ENCODE measurements at places on chromosomes 2 and 18.

DNA sequence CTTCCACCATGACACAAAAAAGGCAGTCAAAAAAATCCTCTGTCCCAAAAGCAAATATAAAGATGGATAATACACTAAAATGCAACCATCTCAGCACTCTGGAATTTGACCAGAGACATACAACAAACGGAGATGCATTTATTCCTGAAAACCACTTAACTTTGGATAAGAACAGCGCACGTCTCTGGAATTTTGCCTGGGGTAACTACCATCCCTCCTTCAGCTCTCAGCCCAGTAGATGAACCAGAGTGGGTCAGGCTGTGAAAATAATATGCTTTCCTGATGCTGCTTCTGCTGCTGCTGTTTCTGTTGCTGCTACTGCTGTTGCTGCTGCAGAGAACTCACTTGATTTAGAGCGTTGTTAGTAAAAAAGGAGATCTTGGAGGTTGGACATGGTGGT is 133.8 kb upstream of the ACVR2A start:
- DNase-seq: no peak

GRCh38 chr2:62140426-62141141 is 55.3 kb upstream of the B3GNT2 start:
- no peak for DNase-seq

GRCh38 chr2:17303521-17303920 is 214.7 kb downstream of the RAD51AP2 start:
- DNase-seq: no peak

- no peak for DNase-seq
Observed at GRCh38 chr2:166573391-166573790, 79.3 kb upstream of the SCN7A start.

GRCh38 chr18:54991981-54992380 is 32.7 kb upstream of the CCDC68 start:
- DNase-seq: no peak

- DNase-seq: no peak
Observed at GRCh38 chr2:125479143-125479636, 1176.8 kb upstream of the GYPC start.

- DNase-seq: no peak
Observed at GRCh38 chr2:177611310-177611886, 218.8 kb downstream of the AGPS start.

- no peak for DNase-seq
Observed at GRCh38 chr2:215447056-215447455, 11.2 kb upstream of the FN1 start.

DNA sequence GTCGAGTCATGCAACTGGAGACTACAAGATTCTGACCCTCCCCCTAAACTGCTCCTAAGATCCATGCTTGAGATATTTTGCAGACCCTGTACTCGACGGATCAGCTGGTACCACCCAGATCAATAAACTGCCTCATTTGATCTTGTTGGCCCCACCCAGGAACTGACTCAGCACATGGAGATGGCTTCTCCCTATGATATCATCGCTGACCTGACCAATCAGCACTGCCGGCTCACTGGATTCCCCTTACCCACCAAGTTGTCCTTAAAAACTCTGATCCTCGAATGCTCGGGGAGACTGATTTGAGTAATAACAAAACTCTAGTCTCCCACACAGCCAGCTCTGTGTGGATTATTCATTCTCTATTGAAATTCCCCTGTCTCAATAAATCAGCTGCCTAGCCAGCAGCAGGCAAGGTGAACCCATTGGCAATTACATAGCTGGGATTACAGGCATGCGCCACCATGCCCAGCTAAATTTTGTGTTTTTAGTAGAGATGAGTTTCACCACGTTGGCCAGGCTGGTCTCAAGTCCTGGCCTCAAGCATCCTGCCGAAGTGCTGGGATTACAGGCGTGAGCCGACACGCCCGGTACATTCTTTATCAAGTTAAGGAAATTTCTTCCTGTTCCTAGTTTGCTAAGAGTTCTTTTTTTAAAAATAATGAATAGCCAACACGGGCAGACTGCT is 43.6 kb downstream of the VPS54 start:
- no peak for DNase-seq

DNA sequence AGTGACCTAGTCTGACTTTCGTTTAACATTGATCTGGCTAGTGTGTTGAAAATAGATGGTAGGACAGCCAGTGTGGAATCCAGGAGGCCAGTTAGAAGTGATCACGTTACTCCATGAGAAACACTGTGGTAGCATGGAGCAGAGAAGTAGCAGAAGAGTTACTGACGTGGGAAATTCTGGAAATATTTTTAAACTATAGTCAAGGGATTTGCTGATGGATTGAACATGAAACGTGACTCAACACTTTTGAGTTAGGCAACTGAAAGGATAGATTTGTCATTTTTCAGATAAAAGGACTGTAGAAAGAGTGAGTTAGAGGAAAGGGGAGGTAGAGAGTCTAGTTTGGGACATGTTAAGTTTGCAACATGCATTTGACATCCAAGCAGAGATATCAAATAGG is 130.4 kb downstream of the IRS1 start:
- DNase-seq: no peak

GRCh38 chr18:7684966-7685365 is 117.8 kb downstream of the PTPRM start:
- no peak for DNase-seq

DNA sequence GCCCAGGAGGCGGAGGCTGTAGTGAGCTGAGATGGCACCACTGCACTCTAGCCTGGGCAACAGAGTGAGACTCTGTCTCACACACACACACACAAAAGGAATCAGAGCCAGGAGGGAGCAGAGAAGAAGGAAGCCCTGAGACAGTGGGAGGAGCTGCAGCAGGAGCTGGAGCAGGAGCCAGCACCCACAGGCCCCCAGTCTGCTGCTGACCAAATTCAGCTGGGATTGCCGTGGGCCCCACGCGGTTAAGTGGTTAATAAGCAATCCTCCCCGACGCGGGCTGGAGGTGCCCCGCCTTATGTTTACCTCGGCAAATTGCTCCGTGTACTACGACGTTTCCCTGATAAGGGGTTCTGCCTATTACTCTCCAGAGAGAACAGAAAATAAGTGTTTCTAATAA is 265.3 kb downstream of the TWIST2 start:
- DNase-seq: no peak

- no peak for DNase-seq
Observed at GRCh38 chr2:23843051-23843976, 83.6 kb downstream of the ATAD2B start.

GRCh38 chr2:220106065-220106464 is 478.6 kb downstream of the SLC4A3 start:
- no peak for DNase-seq

DNA sequence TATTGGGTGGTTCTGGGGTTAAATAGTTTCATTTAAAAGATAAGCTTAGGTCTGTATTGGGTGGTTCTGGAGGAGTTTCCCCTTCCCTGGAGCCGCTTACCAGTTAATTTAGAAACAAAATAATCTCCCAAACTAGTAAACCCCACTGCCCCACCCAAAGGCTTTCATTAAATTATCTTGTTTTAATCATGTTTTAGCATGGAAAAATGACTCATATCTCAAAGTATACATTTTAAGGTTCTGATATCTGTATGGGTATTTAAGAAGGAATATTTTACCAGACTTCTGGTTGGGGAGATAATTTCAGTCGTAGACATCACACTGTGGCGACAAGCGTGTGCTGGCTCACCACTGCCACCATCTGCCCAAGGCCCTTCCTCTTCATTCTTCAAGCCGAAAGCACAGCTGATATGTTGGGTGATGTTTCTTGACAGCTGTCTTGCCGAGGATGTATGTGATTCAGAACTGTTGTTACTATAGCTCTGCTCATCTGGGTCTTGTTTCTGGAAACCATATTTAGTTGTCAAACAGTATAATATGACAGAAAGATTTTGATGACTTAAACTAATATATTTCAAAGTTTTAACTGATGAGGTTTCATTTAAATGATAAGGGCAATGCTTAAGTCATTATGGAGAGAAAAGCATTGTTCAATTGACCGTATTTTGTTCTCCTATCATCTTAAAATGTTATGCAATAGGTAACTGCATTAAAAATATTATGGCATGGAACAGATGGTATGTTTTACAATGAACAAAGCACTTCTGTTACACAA is 5.1 kb downstream of the FIGLA start:
- peak; percentile 71 for DNase-seq

GRCh38 chr2:210503725-210504191 is 27.2 kb upstream of the LANCL1 start:
- no peak for DNase-seq

DNA sequence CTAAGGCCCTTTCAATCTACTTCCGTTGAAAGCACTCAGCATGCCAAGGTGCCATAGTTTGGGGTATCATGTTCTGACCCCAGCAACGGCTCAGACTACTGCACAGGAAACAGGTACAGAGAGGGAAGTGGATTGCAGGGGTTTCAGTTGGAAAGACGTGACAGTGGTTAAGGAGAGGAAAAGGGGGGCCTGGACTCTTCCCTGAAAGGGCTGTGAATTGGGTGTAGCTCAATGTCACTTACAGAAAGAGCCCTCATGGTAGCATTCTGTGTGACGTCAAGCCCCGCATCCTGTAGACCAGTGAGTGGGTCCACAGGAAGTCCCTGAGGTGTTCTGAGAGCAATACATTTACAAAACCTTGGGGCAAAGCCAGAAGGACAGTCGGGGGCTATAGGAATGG is 121.5 kb upstream of the GYPC start:
- no peak for DNase-seq

DNA sequence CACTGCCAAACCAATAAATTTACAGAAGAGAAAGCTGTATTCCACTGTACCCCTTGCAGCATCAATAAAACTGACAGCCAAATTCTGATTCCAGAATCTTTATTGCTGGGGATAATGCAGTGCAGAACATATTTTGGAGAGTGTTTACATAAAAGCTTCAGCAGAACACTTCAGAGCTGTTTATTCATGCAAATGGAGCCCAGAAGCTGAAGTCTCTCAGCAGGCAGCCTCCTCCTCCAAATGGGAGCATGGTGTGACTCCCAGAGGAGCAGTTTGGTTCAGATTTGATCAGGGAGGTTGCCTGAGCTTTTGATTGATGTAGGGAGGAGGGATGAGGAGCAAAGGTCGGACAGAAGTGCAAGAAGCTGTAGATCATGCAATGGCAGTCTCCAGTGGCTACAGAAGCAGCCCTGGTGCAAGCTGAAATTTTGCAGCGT is 22.4 kb downstream of the LHCGR start:
- DNase-seq: no peak

- no peak for DNase-seq
Observed at GRCh38 chr2:194661431-194661830, 995.6 kb upstream of the SLC39A10 start.
